ENCODE measurements at places on chromosomes 12 and 14.
A peak's percentile ranks its signal among the peaks of the same experiment; 100 is the strongest.

GRCh38 chr12:117363056-117363662 lies 1.7 kb upstream of the NOS1 start:
- DNase-seq = no peak

DNA sequence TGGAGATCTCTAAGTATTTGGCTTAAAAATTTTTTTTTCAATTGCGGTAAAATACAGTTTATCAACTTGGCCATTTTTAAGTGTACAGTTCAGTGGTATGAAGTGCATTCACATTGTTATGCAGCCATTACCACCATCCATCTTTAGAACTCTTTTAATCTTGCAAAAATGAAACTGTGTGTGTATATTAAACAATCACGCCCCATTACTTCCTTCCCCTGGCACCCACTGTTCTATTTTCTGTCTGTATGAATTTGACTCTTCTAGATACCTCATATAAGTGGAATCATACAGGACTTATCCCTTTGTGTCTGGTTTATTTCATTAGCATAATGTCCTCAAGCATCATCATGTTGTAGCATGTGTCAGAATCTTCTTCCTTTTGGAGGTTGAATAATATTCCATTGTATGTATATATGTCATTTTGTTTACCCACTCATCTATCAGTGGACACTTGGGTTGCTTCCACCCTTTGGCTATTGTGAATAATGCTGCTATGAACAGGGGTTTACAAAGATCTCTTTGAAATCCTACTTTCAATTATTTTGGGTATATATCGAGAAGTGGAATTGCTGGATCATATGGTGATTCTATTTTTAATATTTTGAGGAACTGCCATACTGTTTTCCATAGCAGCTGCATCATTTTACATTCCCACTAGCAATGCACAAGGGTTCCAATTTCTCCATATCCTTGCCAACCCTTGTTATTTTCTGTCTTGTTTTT lies 62.9 kb downstream of the SAMD4A start:
- DNase-seq = no peak

DNA sequence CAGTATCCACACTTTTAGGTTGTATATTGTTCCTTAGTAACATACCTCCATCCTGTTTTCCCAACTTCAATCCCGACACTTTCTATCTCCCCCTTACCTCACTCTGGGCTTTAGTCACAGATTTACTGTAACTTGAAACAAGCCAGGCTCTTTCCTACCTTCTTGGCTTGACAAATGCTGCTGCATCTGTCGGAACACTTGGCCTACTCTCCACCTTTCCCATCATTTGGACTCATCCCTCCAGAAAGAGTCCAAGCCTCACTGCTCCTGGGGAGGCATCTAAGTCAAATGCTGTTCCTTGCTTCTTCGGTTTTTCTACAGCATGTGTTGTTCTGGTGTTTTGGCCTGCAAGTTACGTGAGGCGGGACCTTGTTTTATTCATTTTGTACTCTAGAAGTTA lies 142.4 kb downstream of the DACT1 start:
- no peak for DNase-seq

GRCh38 chr12:40560848-40561247 lies 131.4 kb upstream of the CNTN1 start:
- DNase-seq = no peak

DNA sequence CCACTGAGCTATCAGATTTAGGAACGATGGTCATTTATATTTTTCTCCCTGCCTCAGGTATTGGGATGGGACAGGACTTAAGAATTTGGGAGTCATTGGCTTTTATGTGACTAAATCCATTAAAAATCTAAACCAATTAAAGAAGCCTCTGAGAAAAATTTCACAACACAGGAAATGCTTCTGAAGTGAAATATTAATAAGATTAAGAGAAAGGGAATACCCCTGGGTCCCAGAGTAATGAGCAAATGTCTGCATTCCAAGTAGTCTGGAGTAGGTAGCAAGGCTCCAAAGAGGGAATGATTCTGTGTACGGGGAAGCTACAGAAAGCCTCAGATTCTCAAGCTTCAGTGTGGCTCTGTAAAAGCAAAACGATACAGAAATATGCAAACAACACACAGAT lies 707 bp upstream of the MED6 start:
- no peak for DNase-seq

DNA sequence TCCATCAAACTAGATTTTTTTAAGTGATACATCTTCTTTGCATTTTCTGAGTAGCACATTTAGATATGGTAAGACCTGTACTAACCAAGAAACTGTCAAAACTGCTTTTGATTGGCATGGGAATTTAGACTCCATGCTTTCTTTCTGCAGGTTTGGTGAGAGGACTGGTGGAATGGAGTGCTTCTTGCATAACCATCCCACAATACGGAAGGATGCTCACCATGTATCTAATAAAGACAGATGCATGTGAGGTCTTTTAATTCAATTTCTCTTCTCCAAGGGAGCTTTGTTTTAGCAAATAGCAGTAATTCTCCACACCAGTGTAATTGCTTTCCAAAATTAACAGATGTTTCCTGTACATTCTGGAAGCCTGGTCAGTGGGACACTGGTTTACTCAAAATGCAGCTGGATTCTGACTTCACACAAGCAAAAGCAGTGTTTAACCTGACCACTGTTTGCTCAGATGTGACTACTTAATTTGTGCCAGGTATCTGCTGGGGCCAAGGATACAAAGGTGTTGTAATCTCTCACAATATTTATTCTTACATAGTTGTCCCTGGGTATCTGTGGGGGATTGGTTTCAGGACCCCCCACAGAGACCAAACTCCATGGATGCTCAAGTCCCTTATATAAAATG lies 26.1 kb downstream of the FGD6 start:
- no peak for DNase-seq

DNA sequence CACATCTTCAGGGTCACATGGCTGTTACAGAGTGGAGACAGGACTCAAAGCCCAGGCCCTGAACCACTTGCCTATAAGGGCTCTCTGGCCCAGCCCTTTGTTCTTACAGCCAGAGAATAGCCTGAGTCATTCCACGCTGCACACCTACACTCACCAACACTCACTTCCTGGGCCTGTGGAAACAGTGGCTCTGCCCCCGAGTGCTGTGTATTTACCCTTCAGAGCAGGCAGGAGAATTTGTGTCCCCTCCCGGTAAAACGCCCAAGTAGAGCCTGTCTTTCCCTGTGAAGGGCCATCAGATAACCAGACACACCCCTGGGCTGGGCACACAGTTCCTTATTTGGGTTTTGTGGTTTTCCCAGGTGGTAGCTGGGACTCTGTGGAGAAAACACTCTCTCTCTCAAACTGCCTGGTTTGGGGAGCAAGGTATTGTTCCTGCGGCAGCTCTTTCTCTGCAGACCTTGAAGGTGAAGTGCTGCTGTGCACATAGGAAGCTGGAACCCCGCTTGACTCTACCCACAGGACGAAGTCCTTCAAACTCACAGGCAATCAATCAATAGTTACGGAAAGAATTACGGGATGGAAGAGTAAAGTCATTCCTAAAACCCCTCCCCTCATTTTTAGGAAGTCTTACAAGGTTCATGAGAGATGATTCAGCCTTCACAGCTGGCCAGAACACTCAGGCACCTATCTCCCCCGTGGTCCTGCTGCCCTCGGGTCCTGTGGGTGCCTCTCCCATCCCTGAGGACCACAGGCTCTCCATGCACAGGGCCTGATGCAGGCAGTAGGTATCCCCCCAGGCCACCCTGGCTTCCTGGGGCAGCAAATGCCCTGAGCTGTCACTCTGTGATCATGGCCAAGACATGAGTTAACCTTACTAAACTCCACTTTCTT lies 20.3 kb downstream of the FIGNL2 start:
- DNase-seq = peak; percentile 36

DNA sequence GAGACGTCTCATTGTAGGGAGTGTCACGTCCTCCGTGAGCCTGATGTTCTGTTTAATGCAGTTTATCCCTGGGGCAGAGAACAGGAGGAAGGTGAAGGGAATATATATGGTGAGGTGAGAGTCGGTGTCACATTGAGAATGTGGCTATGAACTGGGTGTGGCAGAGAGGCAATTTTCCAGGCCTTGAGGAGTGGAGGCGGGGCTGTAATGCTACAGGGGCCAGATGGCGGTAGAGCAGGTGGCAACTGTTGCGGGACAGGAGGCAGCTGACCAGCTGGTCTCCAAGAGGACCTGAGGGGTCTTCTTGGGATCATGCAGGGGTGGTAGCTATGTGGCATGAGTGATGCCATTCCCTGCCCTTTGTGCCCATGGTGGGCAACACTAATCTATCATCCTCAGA lies 59.6 kb downstream of the CACNA1C start:
- no peak for DNase-seq

GRCh38 chr12:28023156-28023887 lies 50.8 kb upstream of the PTHLH start:
- DNase-seq = peak; percentile 74

- peak; percentile 75 for DNase-seq
Observed at GRCh38 chr14:63727736-63728728, at the start of gene SGPP1. TSS of gene SGPP1 (minus strand) at chr14:63728065. CDS start at chr14:63727944, 121 bp downstream.

DNA sequence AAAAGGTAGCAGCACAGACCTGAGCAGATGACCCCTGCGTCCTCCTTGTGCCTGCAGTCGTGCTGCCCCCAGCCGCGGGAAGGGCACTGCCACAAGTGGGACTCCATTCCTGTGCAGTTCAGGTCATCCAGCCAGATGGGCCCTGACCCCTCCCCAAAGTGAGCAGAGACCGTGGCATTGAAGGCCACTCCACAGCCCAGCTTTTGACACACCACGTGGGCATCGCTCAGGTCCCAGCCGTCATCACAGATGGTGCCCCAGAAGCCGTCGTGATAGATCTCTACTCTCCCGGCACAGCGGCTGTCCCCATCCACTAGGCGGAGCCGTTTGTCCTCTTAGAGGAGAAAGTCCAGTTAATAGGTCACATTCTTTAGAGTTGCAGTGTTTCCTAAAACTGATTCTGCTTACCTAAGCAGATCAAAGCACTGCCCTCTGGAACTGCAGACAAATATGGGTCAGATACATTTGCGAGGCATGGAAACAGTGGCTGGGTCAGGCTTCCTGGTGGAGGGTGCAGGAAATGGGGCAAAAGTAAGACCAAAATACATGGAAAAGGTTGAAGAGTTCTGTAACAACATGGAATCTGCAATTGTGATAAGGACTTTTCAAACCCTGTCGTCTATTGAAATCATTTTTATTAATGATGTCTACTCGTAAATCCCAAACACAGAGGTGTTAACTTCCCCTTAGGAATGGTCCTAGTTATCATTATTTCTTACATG lies 69.4 kb downstream of the CD163L1 start:
- DNase-seq = peak; percentile 44

- DNase-seq = peak; percentile 58
Observed at GRCh38 chr12:85627584-85627983, 208.6 kb downstream of the RASSF9 start.

- no peak for DNase-seq
Observed at GRCh38 chr12:59096246-59096645, 175.9 kb upstream of the LRIG3 start.

DNA sequence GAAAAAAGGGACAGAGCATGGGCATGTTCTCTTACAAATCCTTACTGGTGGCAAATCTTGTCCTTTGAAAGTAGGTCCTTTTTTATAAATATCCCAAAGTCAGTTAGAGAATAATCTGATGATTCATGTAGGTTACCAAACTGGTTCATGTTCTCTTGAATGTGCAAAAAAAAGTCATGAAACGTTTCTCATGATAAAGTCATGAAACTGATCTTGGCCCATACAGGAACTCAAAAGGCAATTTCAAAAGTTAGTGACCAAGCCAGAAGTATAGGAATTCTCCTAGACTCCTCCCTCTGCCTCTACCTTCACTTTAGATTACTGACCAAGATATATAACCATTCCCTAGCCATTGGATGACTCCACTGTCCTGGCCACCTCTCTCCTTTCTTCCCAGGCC lies 27.3 kb upstream of the SPTSSA start:
- DNase-seq = no peak

DNA sequence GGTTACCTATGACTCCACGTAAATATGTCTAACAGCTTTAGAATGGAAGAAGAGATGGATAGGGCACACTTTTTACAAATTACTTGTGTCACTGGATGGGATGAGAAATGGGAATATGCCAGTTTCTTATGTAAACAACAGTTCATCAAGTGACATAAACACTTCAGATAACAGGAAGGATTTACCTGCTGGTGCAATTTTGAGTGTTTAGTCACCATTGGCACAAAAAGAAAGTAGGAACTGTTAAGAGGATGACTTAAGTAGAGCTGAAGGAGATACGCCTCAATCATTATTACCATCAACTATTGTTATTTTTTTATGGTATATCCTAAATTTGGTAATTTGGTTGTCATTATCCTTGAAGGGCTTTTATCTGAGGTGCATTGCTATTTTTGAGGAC lies 83.2 kb downstream of the RMST start:
- DNase-seq = no peak

DNA sequence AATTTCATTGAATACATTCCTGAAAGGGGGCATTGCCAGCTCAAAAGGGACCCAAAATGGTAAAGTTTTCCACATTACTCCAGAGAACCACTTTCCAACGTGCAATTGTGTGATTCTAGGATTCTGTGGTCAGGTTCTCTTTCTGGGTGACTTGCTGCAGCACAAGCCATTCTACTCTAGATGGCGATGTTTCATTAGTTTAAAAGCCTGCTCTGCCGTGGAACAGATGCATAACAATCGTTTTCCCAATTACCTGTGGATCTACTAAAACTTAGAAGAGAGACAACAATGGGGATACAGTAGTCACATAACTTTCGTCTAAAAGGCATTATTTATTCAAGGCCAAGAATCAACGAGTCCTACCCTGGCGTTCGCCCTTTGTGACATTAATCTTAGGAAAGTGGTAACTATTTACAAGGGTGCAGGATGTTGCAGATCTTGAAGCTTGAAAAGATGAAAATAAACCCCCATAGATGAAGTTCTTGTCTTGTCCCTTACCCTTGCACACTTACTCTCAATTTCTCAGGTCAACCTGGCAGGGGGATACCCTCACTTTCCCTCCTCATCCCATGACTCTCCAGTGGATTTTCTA lies 400.9 kb downstream of the SNAPC1 start:
- peak; percentile 68 for DNase-seq

DNA sequence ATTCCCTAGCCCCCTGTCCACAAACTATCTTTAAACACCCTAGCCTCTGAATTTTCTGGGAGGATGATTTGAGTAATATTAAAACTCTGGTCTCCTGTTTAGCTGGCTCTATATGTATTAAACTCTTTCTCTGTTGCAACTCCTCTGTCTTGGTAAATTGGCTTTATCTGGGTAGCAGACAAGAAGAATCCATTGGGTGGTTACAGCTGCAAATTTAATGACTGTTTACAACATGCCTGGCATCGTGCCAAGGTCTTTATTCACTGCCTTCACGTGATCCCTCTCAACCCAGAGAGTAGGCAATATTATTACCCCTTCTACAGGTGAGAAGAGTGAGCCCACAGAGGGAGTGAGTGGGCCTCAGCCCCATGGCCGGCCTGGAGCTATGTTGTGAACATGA lies 77.8 kb upstream of the MYL2 start:
- no peak for DNase-seq

GRCh38 chr12:42982828-42983227 lies 393.3 kb upstream of the PRICKLE1 start:
- DNase-seq = no peak

DNA sequence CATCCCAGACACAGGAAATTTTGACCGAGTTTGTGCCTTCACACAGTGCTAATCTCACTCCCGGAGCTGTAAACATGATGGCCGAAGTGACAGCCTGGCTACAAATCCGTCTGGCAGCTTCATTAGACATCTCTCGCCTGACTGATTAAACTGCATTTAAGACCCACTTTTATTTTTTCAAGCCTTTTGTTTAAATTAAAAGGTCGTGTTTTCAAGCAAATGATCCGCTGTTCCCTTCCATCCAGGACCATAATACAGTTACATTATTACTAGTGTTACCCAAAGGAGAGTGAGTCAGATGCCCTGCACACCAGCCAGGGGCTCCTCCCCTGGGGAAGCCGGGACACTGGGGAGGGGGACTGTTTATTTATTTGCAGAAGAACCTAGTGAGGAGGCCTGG lies 200.2 kb downstream of the EXOC5 start:
- no peak for DNase-seq

- DNase-seq = no peak
Observed at GRCh38 chr12:131845121-131845520, 16.9 kb downstream of the MMP17 start.

Data from RWPE1 (cell line).